CD4-positive, alpha-beta T cell treated with Interleukin-10 for 1 hour (primary cell): ENCODE measurements at places on chromosomes 2 and 18.

DNA sequence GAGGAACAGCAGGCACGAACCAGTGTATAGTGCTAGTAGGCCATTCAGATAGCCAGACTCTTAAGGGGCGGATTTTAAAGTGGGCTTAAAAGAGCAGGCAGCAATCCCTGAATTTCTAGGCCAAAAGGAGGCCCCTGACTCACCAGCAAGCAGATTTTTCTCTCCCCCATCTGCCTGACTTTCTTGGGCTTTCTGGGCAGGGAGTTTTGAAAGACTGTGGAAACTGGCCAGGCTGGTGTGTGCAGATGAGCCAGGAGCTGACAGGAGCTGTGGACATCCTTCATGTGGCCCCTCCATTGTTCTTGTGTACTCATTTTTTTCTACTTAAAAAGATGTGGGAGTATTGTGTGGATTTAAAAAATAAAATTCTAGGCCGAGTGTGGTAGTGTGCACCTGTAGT, 59.0 kb downstream of the GLI2 start:
- no peak for DNase-seq

DNA sequence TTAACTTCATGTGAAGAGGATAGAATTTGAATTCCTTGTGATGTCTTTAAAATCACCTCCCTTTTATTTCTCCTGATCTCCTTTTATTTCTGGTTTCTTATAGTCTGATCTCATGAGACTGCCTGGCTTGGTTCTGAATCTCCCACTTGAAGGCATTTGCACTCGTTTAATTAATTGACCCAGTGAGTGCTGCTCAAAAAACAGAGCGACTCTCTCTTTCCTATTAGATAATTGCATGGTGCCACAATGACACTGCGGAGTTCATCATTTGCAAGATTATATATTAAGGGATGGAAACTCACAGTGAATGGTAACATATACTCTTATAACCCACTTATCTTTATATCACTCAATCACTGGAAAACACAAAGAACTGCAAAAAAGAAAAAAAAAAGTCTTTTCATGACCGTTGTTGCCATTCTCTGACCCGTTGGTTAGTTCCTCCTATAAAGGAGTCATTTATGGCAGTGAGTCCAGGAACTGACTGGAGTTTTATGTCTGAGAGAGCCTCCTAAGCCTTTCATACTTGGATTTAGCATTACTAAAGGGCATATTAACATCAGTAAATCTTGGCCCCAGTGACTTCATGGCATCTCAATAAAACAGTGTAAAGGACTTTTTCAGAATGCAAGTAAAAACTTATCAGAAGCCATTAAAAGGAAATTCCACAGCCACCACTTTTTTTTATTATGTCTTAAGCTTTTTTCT, 103.3 kb upstream of the EPHA4 start:
- no peak for DNase-seq

DNA sequence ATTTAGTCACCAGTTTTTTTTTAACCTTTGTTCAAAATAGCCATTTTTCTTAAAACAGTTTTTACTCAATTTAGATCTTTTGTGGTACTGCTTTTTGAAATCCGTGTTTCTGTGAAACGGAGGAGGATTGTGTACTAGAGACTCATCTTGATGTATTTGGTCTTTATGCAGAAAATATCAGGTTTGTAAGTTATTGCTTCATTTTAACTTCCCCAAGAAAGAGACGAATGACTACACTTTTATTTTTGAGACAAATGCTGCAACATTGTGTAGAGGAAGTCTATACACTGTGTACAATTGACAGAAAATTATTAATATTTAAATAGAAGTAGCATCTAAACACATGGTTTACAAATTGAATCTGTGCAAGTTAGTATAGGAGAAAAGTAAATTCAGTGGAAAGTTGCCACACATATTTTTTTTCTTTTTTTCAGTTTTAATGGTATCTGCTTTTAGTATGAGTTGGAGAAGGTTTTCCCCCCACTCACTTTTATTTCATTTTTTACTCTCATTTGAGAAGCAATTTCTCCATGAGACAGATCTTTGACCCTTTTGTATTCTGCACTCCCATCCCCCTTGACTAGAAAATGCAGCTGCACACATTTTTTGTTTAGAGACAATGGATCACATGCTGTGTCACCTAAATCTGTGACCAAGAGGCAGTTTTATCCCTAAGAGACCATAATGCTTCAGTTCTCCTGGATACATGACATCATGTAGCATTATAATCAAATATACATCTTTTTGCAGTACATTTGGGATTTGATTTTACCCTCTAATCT, 200.8 kb upstream of the STON1 start:
- no peak for DNase-seq

DNA sequence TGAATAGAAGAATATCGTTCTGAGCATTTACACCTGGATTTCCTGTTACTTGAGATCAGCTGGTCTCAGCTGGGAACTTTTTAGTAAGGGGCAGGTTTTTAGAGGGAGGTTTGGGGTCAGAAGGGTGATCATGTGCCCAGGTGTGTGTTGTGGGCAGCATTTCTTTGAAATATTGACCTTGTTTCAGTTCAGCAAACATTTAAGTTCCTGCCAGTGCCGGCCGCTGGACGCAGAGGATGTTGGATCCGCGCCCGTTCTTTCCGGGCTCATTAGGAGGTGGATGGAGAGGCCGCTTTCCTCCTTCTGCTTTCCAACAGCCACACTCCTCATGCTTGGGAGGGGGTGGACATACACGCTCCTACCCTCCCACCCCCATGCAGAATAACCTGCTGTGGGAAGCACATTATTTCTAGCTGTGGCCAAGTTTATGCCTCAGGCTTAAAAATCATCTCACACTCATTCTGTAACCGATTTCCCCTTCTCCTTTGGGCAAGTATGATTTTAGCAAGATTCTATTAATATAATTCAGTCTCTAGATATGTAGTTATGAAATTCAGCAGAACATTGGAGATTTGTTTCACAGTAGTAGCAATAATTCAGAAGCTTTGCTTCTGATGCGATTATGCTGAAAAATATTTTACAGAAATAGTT, 131.4 kb downstream of the ZNF236 start:
- no peak for DNase-seq

GRCh38 chr2:112881217-112881985, 29.6 kb upstream of the IL37 start:
- DNase-seq, result no peak
